ENCODE measurements at places on chromosomes 7 and 10.

DNA sequence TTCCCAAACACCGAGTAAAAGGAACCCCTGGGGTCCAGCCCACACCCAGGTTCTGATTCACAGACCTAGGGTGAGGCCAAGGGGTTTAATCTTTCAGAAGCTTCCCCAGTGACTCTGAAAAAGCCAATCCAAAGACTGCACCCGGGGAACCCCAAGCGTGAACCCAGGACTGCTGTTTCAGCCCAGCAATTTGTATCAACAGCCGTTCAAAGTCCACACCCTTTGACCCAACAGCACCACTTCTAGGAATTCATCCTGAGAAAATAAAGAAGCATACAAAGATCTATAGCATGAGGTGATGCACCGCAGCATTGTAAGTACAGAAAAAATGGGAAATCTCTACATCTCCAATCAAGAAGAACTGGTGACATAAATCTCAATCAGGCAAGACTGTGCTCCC lies 24.4 kb downstream of the DLG5 start:
- no peak for DNase-seq

DNA sequence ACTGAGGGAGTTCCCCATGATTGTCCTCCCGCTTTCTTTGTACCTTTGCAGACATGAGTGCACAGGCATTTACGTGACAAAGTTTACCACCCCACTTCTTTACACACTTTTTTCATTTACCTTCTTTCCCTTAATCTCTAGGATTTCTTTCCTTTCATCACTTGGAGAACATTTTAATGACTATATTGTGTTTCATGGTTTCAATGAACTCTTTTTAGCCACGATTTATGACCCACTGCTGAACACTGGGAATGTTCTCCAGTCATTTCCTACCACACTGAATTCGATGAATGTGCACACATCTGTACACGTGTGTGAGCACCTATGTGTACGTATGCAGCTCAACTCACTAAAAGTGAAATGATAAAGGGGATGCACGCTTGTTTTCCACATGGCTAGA lies 371.7 kb upstream of the IGFBP3 start:
- DNase-seq, result no peak

- DNase-seq, result no peak
These were observed 11.6 kb downstream of the OGDHL start for GRCh38 chr10:49750546-49750945.

DNA sequence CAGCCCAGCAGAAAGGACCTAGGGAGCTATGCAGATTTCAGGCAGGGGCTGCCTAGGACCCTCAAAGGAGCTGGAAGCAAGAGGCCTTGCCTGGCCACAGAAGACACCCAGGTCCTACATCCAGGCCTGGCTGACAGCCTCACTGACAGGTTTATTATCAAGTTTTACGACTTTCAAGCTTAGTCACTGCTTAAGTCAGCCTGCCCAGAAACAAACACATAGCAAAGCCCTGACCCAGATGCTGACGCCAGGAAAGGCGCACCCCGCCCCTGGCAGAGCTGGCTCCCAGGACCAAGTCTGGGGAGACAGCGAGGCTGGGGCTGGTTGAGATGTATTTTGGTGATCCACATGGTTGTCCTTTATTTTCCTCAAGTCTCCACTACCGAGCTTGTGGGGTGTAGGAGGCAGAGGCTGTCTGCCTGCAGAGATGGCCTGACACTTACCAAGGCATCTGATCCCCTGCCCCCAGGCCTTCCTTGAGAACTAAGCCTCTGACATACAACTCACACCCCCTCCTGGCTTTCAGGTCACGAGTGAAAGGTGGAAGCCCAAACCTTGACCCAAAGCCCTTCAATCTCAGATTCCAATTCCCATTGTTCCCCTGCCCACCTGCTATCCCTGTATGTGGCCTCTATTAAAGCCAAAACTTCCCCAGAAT lies 80.7 kb upstream of the EMX2 start:
- no peak for DNase-seq

- no peak for DNase-seq
These were observed 328.6 kb upstream of the HGF start for GRCh38 chr7:82098414-82098813.

GRCh38 chr7:80335511-80336231 lies 176.2 kb downstream of the GNAT3 start:
- no peak for DNase-seq

GRCh38 chr7:38806912-38807311 lies 102.1 kb downstream of the VPS41 start:
- no peak for DNase-seq

DNA sequence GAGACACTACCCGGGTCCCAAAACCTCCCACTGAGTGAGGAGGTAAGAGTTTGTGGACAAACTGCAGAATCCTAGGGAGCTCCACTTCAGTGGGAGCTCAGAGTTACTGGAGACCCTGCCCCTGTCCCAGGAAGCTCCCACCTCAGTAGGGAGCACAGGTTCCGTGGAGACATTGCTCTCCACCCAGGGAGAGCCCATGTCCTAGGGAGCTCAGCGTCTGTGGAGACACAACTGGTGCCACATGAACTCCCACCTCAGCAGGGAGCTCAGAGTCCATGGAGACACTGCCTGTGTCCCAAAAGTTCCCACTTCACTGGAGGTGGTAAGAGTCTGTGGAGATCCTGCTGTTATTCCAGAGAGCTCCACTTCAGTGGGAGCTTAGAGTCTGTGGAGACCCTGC lies 6.3 kb downstream of the MYO1G start:
- no peak for DNase-seq

DNA sequence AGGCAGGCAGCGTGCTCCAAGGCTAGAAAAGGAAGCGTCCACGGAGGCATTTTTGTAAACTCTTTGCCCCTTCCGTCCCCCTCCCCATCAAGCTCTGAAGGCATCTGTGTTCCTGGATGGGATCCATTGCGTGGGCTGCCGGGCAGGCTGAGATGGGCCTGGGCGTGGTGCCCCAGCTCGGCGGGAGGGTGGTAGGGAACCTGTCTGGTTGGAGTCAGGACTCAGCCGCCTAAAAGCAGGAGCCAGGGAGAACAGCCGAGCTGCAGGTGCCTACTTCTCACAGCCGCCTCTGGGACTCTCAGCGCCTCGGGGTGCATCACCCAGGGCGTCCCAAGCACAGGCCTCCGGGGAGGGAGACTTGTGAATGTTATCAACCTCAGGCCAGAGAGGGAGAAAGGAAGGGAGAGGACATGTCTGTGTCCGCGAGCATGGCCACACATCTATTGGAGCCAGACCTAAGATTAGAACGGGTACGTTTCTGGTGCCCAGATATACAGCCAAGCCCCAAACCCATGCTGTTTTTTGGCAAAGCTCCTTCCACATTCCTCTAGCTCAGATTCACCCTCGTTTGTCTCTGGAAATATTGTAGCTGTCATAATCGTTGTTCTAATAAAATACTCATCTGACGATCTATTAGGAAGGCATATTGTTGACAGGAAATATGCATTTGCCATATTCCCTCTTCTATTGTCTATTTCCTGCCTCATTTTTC lies 48.6 kb upstream of the CTBP2 start:
- DNase-seq, result no peak

DNA sequence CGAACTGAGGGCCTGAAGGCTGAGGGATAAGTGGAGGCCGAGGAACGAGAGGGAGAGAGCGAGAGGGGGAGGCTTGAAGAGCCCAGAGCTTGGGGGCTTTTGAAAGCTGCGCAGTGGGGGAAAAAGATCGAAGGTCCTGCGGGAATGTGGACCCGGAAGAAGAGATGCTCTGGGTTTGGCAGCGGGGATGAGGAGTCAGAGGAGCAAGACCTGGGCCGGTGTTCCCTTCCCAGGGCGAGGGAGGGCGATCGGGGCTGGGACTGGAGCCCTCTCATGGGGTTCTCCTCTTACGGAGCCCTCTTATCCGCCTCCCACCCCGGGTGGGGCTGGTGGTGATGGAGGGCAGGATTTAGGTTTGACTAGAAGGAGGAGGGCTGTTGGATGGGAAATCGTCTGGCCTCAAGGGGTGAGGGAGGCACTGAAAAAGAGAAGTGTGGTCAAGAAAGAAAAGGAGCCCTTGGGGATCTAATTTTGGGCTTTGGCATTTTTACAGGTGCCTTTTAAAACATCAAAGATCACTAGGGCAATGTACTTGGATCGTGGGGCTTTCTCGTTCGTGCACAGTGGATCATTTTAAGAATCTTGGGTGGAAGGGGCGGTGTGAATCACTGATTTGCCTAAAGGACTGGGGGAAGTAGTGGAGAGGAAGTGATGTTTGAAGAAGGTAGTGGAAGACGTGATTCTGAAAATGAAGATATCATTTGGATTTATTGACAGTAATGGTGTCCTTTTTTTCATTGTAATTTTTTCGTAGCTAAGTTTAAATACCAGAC lies 637 bp downstream of the SAMD8 start:
- no peak for DNase-seq

GRCh38 chr7:26841003-26841739 lies 23.2 kb downstream of the SKAP2 start:
- DNase-seq, result no peak

Data from liver (tissue), 10 donors.